T-helper 2 cell treated with Interferon-gamma antibody and Interleukin-4, amounts not matched to agents 100 ng/mL and 5 ng/mL, for 36 hours (primary cell): ENCODE measurements at places on chromosomes 5 and 9. TPM values are rescaled to one million over a fixed set of nuclear protein-coding genes. Genes with fewer than 3 reads are reported as not detected.

The FYB1 gene
- total RNA-seq: 193 and 203 TPM in 2 replicates

The MIGA2 gene
- 39.3 and 42.2 TPM in 2 replicates for total RNA-seq

The SLC6A19 gene
- not detected in 2 replicates for total RNA-seq

The CMBL gene
- total RNA-seq: 0.84 and 0.98 TPM in 2 replicates

The SPATA31E1 gene
- total RNA-seq: not detected in 2 replicates

The KCNV2 gene
- not detected in 2 replicates for total RNA-seq

The PSAT1 gene
- 61.5 and 65.4 TPM in 2 replicates for total RNA-seq

The IL7R gene
- total RNA-seq: 128 and 132 TPM in 2 replicates

The MEGF10 gene
- not detected in 2 replicates for total RNA-seq

The RORB gene
- total RNA-seq: 0.07 and 0.14 TPM in 2 replicates

The KCTD16 gene
- total RNA-seq: not detected in 2 replicates

The CD14 gene
- 0.27 and 0.32 TPM in 2 replicates for total RNA-seq

The TMC1 gene
- not detected in 2 replicates for total RNA-seq

The MPDZ gene
- not detected in 2 replicates for total RNA-seq

The RBM27 gene
- 20.7 and 21.8 TPM in 2 replicates for total RNA-seq

The SPATA31D4 gene
- not detected in 2 replicates for total RNA-seq

The WNT8A gene
- not detected in 2 replicates for total RNA-seq

The EFNA5 gene
- total RNA-seq: 0.11 and 0.23 TPM in 2 replicates

The STC2 gene
- 9.5 and 10.5 TPM in 2 replicates for total RNA-seq

The CCDC112 gene
- 0.82 and 1.2 TPM in 2 replicates for total RNA-seq

The LCNL1 gene
- total RNA-seq: 0.16 and 0.20 TPM in 2 replicates

The CENPK gene
- 87.3 and 90.2 TPM in 2 replicates for total RNA-seq

The HSPA4 gene
- total RNA-seq: 115 and 117 TPM in 2 replicates

The BTNL9 gene
- total RNA-seq: not detected in 2 replicates

The COL27A1 gene
- 0.50 and 0.82 TPM in 2 replicates for total RNA-seq

The HRH2 gene
- total RNA-seq: 15.9 and 16.4 TPM in 2 replicates

The C9orf72 gene
- 8.2 and 8.8 TPM in 2 replicates for total RNA-seq

The PCDHA9 gene
- total RNA-seq: not detected in 2 replicates

The CARTPT gene
- not detected in 2 replicates for total RNA-seq
